ENCODE measurements at places on chromosomes 2 and 18.

- DNase-seq: no peak
- H3K4me3 ChIP-seq: no peak overlapping the region
- peaks cover 27% of the 10 kb centered on the region for H3K4me1 ChIP-seq
- H3K27ac ChIP-seq: no peak overlapping the region
- H3K36me3 ChIP-seq: no peaks in the 10 kb centered on the region
- peaks cover 4% of the 10 kb centered on the region for H3K27me3 ChIP-seq
These were observed 20.7 kb upstream of the NT5DC4 start for GRCh38 chr2:112699984-112700667.

DNA sequence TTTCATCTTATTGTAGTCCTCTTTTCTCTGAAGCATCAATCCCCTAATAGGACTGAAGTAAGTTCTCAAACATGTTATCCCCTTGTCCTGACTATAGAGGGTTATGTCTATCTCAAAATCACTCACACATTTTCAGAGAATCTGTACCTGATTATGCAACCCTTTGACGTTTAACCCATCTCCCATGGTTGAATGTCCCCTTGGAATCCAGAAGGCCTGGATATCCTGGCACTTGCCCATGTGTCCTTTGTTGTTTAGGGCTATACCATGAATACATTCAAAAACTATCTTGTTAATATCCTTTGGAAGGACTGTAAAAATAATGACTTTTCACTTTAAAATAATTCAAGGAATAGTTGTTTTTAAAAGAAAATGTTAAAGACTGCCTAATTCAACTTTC lies 66.3 kb upstream of the PSMD14 start:
- no peak for DNase-seq
- no peak overlapping the region for H3K4me3 ChIP-seq
- H3K36me3 ChIP-seq: peaks cover 15% of the 10 kb centered on the region
- peaks cover 55% of the 10 kb centered on the region for H3K4me1 ChIP-seq
- no peak overlapping the region for H3K27ac ChIP-seq

DNA sequence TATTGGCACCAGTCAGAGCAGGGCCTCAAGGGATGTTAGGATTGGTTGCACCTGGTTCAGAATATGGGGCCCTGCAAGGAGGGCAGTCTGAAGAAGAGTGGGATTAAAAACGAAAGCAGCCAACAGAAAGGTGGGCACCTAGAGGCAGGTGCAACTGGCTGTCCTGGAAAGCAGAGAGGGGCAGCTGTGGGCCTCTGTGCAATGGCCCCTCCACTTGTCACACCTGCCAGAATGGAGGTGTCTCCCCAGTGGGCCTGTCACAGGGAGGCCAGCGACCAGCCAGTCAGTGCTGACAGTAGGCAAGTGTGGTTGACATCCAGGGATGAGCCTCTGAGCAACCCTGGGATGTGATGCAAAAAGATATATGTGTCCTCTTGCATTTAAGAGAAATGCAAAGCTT lies 37.7 kb downstream of the INPP4A start:
- H3K27ac ChIP-seq: no peak overlapping the region
- DNase-seq: no peak
- H3K4me3 ChIP-seq: no peak overlapping the region
- no peaks in the 10 kb centered on the region for H3K27me3 ChIP-seq

GRCh38 chr2:71348302-71348701 lies 16.7 kb downstream of the ZNF638 start:
- DNase-seq: no peak
- H3K27me3 ChIP-seq: no peaks in the 10 kb centered on the region
- H3K4me1 ChIP-seq: peaks cover 15% of the 10 kb centered on the region
- peaks cover 56% of the 10 kb centered on the region for H3K36me3 ChIP-seq

DNA sequence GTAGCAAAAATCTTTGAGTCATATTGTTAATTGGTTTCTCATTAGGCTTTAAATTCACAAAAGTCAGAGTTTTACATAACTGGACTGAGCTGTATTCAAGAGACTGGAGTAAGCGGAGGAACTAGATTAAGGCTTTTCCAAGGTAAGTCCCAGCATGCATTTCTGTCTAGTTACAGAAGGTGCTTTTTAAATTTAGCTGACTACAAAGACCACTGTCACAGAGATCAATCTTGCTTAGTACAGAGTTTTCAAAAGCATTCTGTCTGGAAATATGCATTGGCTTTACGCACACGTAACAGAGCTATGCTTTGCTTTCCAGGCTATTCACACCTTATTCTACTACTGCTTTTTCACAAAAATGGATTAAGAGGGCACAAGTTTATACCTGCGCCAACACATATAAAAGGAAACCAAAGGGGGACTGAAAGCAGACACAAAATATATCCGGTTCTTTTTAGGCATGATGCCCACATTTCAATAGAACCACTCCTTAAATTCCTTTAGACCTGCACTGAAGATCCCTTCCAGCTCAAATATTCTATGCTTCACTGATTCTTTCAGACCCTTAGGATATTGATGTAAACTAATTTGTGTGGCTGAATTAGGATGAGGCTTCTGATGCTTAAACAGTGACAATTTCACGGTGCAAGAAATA lies 560.7 kb upstream of the CRIM1 start:
- H3K36me3 ChIP-seq: no peaks in the 10 kb centered on the region
- H3K27me3 ChIP-seq: no peaks in the 10 kb centered on the region

- no peak overlapping the region for H3K4me3 ChIP-seq
- H3K36me3 ChIP-seq: no peaks in the 10 kb centered on the region
- no peaks in the 10 kb centered on the region for H3K4me1 ChIP-seq
- no peaks in the 10 kb centered on the region for H3K27me3 ChIP-seq
- no peak overlapping the region for H3K27ac ChIP-seq
These were observed 462.6 kb upstream of the TMEFF2 start for GRCh38 chr2:192657362-192657761.

DNA sequence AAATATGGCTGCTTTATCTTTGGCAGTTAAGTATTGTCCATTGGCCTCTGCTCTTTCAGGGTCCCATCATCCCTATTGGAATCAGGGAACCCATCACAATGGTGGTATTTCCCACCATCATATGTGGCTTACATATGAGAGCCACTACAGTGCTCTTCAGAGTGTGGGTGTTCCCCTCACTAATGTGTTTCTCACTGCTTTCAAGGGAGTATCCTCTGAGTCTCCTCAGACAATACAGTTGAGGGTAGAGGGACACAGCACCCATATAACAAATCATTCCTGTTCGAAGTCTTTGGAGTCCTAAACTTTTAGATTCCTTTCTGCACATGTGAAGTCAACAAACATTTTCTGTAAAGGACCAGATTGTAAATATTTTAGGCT lies 48.8 kb upstream of the DNAJC10 start:
- H3K27me3 ChIP-seq: peaks cover 15% of the 10 kb centered on the region
- no peak overlapping the region for H3K4me3 ChIP-seq
- DNase-seq: no peak
- peaks cover 6% of the 10 kb centered on the region for H3K4me1 ChIP-seq

GRCh38 chr2:159942146-159942545 lies 120.3 kb downstream of the PLA2R1 start:
- H3K27me3 ChIP-seq: peaks cover 9% of the 10 kb centered on the region
- DNase-seq: no peak
- no peak overlapping the region for H3K4me3 ChIP-seq
- no peak overlapping the region for H3K27ac ChIP-seq
- H3K4me1 ChIP-seq: peaks cover 2% of the 10 kb centered on the region
- H3K36me3 ChIP-seq: no peaks in the 10 kb centered on the region

GRCh38 chr18:13213036-13213795 lies 5.3 kb upstream of the LDLRAD4 start:
- no peaks in the 10 kb centered on the region for H3K36me3 ChIP-seq
- DNase-seq: no peak
- peaks cover 10% of the 10 kb centered on the region for H3K4me1 ChIP-seq
- H3K4me3 ChIP-seq: no peak overlapping the region
- H3K27ac ChIP-seq: no peak overlapping the region
- peaks cover 34% of the 10 kb centered on the region for H3K27me3 ChIP-seq

GRCh38 chr18:63155910-63156773 lies 163.4 kb downstream of the BCL2 start:
- peak overlapping the region; percentile 99 for H3K27ac ChIP-seq
- H3K36me3 ChIP-seq: peaks cover 47% of the 10 kb centered on the region
- H3K4me1 ChIP-seq: peaks cover 94% of the 10 kb centered on the region
- H3K27me3 ChIP-seq: no peaks in the 10 kb centered on the region

GRCh38 chr2:164039270-164039669 lies 303.5 kb upstream of the FIGN start:
- H3K27ac ChIP-seq: no peak overlapping the region
- no peaks in the 10 kb centered on the region for H3K4me1 ChIP-seq
- H3K36me3 ChIP-seq: no peaks in the 10 kb centered on the region
- no peak overlapping the region for H3K4me3 ChIP-seq
- no peak for DNase-seq
- H3K27me3 ChIP-seq: no peaks in the 10 kb centered on the region

DNA sequence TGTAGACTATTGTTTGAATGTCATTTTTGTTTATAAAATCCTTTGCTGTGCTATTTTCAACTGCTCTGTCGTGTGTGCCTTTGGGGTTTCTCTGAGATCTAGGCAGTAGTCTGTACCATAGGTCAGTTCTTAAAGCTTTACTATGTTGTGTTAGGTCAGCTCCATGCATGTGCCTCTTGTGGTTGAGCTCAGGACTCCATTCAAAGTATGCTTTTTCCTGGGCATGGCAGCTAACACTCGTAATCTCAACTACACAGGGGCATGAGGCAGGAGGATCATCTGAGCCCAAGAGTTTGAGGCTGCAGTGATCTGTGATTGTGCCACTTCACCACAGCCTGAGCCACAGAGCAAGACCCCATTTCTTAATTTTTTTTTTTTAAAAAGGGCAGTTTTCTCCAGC lies 174.4 kb upstream of the SPHKAP start:
- H3K27me3 ChIP-seq: no peaks in the 10 kb centered on the region
- no peak overlapping the region for H3K27ac ChIP-seq
- H3K36me3 ChIP-seq: no peaks in the 10 kb centered on the region
- H3K4me3 ChIP-seq: no peak overlapping the region

DNA sequence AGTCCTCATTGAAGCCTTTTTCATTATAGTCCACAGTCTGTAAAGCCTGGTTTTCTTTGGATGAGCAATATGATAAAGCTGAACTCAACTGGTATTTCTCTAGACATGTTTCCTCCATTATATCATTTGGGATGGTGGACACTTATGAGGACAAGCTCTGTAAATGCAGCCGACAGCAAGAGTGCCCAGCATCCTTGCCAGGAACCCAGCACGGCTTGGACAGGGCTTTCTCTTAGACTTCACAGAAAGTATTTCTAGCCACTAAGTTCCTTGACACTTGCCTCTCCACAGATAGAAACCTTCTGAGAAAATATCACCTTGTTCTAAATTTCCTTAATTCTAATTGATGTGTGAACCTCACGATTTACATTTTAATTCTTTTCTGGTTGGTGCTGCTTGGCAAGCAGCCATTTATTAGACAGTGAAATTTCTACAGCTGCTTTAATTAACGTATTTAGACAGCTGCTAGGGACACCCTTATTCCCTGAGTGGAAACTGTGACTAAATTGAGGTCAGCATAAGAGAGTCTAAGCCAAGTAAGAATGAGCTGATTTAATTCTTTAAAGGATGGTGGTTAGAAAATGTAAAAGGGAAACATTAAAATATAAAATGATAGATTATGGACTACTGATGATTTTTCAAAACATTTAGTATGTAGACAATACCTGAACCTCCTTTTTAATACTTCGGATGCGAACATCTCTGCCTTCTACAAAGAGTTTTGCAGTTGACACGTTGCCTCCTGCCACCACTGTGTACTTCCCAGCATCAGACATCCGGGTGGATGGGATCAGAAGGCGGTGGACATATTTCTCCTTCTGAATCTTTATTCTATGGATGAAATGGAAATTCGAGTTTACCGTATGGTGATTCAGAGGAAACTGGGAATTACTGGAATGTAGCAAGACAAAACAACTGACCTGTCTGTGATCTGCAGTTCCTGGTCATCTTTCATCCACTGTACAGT lies 39.8 kb downstream of the TTN start:
- H3K4me1 ChIP-seq: peaks cover 5% of the 10 kb centered on the region
- peaks cover 5% of the 10 kb centered on the region for H3K36me3 ChIP-seq
- H3K27ac ChIP-seq: no peak overlapping the region
- DNase-seq: no peak
- H3K4me3 ChIP-seq: no peak overlapping the region

GRCh38 chr18:78983512-78983911 lies 3.9 kb downstream of the SALL3 start:
- peaks cover 6% of the 10 kb centered on the region for H3K36me3 ChIP-seq
- DNase-seq: no peak
- peaks cover 5% of the 10 kb centered on the region for H3K4me1 ChIP-seq
- peaks cover 63% of the 10 kb centered on the region for H3K27me3 ChIP-seq
- no peak overlapping the region for H3K4me3 ChIP-seq
- no peak overlapping the region for H3K27ac ChIP-seq

GRCh38 chr18:3225588-3225987 lies 5.8 kb upstream of the MYOM1 start:
- no peak for DNase-seq
- no peak overlapping the region for H3K27ac ChIP-seq
- no peak overlapping the region for H3K4me3 ChIP-seq
- no peaks in the 10 kb centered on the region for H3K36me3 ChIP-seq
- peaks cover 22% of the 10 kb centered on the region for H3K27me3 ChIP-seq

DNA sequence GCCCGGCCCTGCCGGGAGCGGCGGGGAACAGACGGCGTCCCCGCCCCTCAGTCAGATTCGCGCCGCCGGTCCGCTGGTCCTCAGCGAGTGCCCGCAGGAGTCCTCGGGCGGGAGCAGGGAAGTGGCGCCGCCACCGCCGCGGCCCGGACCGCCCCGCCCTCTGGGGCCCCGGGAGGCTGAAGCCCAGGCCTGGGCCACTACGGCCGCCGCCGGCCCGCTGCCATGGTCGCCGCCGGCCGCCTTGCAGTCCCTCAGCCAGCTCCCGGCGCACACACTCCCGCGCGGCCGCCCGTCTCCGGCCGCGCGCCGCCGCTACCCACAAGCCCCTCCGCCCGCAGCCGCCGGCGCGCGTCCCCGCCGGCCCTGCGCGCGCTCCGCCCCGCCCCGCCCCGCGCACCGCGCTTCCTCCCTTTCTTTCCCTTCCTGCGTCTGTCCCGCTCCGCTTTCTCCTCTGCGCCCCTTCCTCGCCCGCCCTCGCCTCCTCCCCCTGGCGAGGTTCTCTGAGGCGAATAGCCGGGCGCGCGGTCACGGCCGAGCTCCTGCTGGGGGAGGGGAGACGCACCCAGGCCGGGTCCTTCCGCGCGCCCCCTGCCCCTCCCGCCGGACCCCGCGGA lies at the start of gene ROCK2:
TSS of gene ROCK2 (minus strand) at position 295 of the 614 bp plus-strand sequence. CDS start 500 bp downstream, outside the sequence.
- DNase-seq: peak; percentile 59
- peaks cover 11% of the 10 kb centered on the region for H3K27me3 ChIP-seq

Data from activated T-helper 2 cell treated with anti-CD3 and anti-CD28 coated beads, Interferon-gamma antibody, Interleukin-2, Interleukin-4, amounts not matched to agents 10 μg/mL and 5 μg/mL and 100 μg/mL, durations not matched to agents 14 hours and 24 hours and 36 hours (primary cell).